ENCODE measurements at places on chromosomes 4 and X. TPM values are rescaled to one million over a fixed set of nuclear protein-coding genes. Genes with fewer than 3 reads are reported as not detected.

DNA sequence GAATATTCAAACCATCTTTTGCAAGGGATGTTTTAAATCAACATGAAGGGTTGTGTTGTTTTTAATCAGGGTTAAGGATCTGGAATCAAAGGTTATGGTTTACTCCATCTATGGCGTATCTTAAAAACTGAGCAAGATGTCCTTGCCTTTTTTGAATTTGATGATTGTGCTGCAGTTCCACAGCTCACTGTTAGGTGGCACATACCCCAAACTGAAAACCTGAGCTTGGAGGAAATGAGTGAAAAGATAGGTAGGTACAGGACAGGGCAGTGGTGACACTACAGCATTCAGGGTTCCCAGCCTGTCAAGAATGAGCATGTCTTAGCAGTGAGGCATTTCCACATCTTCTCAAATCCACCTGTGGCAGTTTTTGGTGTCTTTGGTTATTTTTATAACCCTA, 13.1 kb upstream of the EOLA1 start:
- no peaks in the 10 kb centered on the region for H3K4me1 ChIP-seq
- no peak overlapping the region for H3K4me3 ChIP-seq
- no peak overlapping the region for H3K27ac ChIP-seq
- H3K27me3 ChIP-seq: no peaks in the 10 kb centered on the region

GRCh38 chrX:84710611-84711010, 208.4 kb upstream of the HDX start:
- H3K27me3 ChIP-seq: no peaks in the 10 kb centered on the region
- H3K4me1 ChIP-seq: peaks cover 5% of the 10 kb centered on the region
- no peak overlapping the region for H3K27ac ChIP-seq
- no peak overlapping the region for H3K4me3 ChIP-seq

DNA sequence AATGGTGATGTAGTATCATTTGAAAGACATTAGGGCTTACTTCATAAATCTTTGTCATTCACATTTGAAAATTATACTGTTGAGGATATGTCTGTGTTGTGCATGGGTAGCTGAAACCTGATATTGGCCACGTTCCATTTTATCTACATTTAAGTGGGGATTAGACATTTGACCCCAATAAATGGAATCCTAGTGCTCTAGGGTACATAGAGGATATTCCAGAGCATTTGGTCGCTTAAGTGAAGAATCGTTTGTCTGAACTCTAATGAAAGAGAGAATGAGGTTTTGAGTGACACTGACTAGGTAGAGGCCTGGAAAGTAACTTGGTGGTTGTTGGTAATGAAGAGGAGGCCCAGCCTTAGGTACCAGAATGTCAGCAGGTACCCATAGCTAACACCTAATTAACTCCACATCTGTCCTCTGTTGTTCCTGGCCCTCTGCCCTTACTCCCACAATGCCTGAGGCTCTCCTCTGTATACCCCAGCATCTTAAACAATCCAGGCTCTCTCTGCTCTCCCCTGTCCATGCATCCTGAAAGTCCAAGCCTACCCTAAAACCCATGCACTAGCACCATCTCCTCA, 299.5 kb upstream of the KLF3 start:
- DNase-seq: no peak
- H3K27ac ChIP-seq: no peak overlapping the region
- H3K4me3 ChIP-seq: no peak overlapping the region
- H3K27me3 ChIP-seq: no peaks in the 10 kb centered on the region
- no peaks in the 10 kb centered on the region for H3K36me3 ChIP-seq

DNA sequence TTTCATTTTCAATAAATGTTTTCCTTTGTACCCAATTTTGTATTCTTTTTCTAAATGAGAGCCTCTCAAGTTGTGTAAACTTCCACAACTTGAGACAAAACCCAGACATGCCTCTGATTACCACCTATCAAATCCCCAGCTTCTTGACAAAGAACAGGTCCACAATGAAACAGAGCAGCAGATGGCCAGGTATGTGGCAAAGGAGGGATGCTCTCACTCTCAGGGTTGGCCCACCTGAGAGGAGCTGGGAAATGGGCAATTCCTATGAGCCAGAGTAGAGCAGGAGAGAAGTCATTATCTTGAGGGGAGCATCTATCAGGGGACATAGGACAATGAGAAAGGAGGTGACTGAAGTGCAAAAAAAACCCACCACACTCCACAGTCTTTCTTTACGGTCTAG, 273.5 kb upstream of the FAM241A start:
- no peak for DNase-seq
- no peaks in the 10 kb centered on the region for H3K36me3 ChIP-seq
- H3K27ac ChIP-seq: no peak overlapping the region

TAF7L gene
- not detected for total RNA-seq

CCDC149 gene
- total RNA-seq: 5.8 TPM

DNA sequence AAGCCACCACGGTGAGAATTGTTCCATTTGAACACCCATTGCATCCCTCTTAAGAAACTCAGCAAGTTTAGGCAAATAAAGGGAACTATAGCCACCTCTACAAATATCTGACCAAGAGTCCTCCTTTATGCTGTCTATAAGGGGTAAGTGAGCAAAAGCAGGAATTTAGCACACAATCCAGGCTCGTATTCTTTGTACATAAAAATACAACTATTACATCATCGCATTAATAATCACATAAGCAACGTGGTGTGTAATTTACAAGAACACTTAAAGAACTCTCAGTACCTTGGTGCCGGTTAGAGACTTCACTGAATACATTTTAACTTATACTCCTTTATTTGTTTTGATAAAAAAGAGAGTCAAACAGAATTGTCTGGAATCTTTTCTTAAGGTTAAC, 38.8 kb downstream of the PALLD start:
- no peak for DNase-seq
- H3K4me3 ChIP-seq: no peak overlapping the region
- H3K27ac ChIP-seq: no peak overlapping the region
- H3K4me1 ChIP-seq: no peaks in the 10 kb centered on the region
- H3K27me3 ChIP-seq: no peaks in the 10 kb centered on the region

DNA sequence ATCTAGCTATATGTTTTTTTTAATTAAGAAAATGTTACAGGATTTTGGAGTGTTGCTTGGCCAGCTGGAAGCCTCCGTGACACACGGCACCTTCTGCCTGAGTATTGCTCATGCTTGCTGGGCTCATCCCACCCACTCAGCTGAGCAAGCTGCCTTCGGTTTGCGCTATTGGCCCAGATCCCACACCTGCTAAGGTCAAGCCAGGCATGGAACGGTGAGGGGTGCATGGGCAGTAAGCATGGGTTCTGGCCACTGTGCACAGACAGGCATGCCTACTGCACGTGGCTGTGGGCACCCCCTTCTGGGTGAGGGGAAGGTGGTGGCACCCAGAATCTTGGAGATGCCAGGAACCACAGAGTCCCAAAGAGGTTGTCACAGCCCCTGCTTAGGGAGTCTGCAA, 1178.4 kb upstream of the PCDH7 start:
- no peaks in the 10 kb centered on the region for H3K4me1 ChIP-seq
- no peak overlapping the region for H3K4me3 ChIP-seq

GRCh38 chrX:118679290-118679689, 48.1 kb upstream of the IL13RA1 start:
- H3K4me3 ChIP-seq: no peak overlapping the region
- no peaks in the 10 kb centered on the region for H3K4me1 ChIP-seq
- H3K36me3 ChIP-seq: no peaks in the 10 kb centered on the region
- H3K27me3 ChIP-seq: no peaks in the 10 kb centered on the region
- no peak for DNase-seq

GRCh38 chr4:151035911-151036310, 20.8 kb upstream of the LRBA start:
- H3K4me1 ChIP-seq: peaks cover 3% of the 10 kb centered on the region
- H3K36me3 ChIP-seq: no peaks in the 10 kb centered on the region
- DNase-seq: no peak

GRCh38 chr4:56410247-56411062, 23.2 kb upstream of the AASDH start:
- no peak overlapping the region for H3K4me3 ChIP-seq
- no peak for DNase-seq
- H3K4me1 ChIP-seq: no peaks in the 10 kb centered on the region
- peaks cover 17% of the 10 kb centered on the region for H3K36me3 ChIP-seq

DNA sequence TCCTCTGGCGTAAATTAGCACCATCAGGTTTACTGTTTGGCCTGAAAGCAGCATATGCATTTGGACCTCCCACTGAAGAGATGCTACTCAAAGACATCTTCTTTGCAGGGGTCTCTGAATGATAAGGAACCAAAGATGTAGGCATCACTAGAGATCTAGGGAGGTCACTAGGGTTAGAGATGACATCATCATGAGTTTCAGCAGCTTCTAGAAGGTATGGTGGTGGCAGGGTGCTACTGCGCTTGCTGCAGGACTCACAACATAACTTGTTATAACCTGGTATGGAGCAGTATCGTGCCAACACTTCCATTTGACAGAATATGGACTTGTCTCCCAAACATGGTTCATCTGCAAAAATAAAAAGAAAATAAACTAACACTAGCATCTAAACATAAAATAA, 251.6 kb downstream of the NPFFR2 start:
- H3K27ac ChIP-seq: no peak overlapping the region
- DNase-seq: no peak
- no peak overlapping the region for H3K4me3 ChIP-seq
- H3K27me3 ChIP-seq: no peaks in the 10 kb centered on the region
- no peaks in the 10 kb centered on the region for H3K4me1 ChIP-seq

GRCh38 chr4:153004081-153004850, 68.1 kb downstream of the FHDC1 start:
- H3K27ac ChIP-seq: no peak overlapping the region
- H3K27me3 ChIP-seq: no peaks in the 10 kb centered on the region
- H3K36me3 ChIP-seq: no peaks in the 10 kb centered on the region
- DNase-seq: no peak
- no peak overlapping the region for H3K4me3 ChIP-seq

- peak overlapping the region; percentile 87 for H3K27ac ChIP-seq
- peak; percentile 94 for DNase-seq
- H3K4me3 ChIP-seq: peak overlapping the region; percentile 32
- peaks cover 7% of the 10 kb centered on the region for H3K4me1 ChIP-seq
- peaks cover 40% of the 10 kb centered on the region for H3K36me3 ChIP-seq
- H3K27me3 ChIP-seq: no peaks in the 10 kb centered on the region
Measured at GRCh38 chrX:49039598-49040375, 3.4 kb downstream of the TFE3 start.

NEUROG2 gene
- not detected for total RNA-seq

PLAC8 gene
- 0.80 TPM for total RNA-seq

DNA sequence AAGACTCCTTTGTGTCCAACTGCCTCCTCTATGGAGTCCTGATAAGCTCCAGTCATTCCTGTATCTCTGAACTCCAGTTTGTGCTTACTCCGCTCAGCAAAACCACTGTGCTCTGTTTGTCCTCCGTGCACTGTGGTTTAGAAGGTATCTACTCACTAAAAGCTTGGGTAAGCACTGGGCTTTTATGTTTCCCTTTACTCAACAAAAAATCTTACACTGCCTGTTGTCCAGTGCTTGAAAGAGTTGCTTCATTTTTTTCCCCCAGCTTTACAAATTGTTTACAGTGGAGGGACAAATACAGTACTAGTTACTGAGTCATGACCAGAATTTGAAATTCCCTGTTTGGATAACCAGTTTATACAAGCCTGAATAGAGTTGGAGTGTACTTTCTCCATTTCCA, 545.3 kb upstream of the FAT1 start:
- no peaks in the 10 kb centered on the region for H3K4me1 ChIP-seq
- no peaks in the 10 kb centered on the region for H3K36me3 ChIP-seq
- no peaks in the 10 kb centered on the region for H3K27me3 ChIP-seq
- H3K4me3 ChIP-seq: no peak overlapping the region
- DNase-seq: no peak

RHOXF2 gene
- not detected for total RNA-seq

DNA sequence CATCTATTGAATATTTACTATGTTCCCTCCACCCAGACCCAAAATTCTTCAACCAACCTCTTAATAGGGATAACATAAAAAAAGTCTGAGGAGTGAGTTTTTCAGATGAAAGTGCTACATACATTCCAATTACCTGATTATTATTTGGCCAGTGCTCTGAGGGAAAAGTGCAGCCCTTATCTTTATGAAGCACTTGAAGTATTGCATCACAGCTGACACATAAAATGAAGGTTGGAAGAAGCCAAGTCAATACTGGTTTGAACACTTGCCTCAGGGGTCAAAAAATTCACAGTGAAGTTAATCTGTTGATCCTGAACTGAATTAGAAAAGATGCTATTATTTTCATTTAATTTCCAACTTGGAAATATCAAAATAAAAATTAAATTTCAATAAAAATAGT, 498.9 kb downstream of the INPP4B start:
- H3K4me1 ChIP-seq: no peaks in the 10 kb centered on the region
- H3K27me3 ChIP-seq: no peaks in the 10 kb centered on the region
- DNase-seq: no peak
- no peak overlapping the region for H3K27ac ChIP-seq
- H3K36me3 ChIP-seq: no peaks in the 10 kb centered on the region
- no peak overlapping the region for H3K4me3 ChIP-seq

GRCh38 chr4:82903737-82904136, 3.2 kb downstream of the THAP9 start:
- H3K27ac ChIP-seq: no peak overlapping the region
- H3K27me3 ChIP-seq: no peaks in the 10 kb centered on the region
- no peak overlapping the region for H3K4me3 ChIP-seq
- no peak for DNase-seq

RASSF6 gene
- 0.28 TPM for total RNA-seq

- H3K4me3 ChIP-seq: no peak overlapping the region
- DNase-seq: no peak
- no peaks in the 10 kb centered on the region for H3K4me1 ChIP-seq
- H3K27me3 ChIP-seq: no peaks in the 10 kb centered on the region
- no peaks in the 10 kb centered on the region for H3K36me3 ChIP-seq
- no peak overlapping the region for H3K27ac ChIP-seq
Measured at GRCh38 chrX:71632923-71633657, 14.8 kb upstream of the CXCR3 start.

TEX13C gene
- 0.09 TPM for total RNA-seq

KLKB1 gene
- total RNA-seq: 20.9 TPM

- peaks cover 4% of the 10 kb centered on the region for H3K4me1 ChIP-seq
- H3K36me3 ChIP-seq: no peaks in the 10 kb centered on the region
- H3K4me3 ChIP-seq: no peak overlapping the region
- DNase-seq: no peak
Measured at GRCh38 chr4:26174027-26174426, 146.8 kb upstream of the RBPJ start.

PCGF3 gene
- total RNA-seq: 49.7 TPM

DNA sequence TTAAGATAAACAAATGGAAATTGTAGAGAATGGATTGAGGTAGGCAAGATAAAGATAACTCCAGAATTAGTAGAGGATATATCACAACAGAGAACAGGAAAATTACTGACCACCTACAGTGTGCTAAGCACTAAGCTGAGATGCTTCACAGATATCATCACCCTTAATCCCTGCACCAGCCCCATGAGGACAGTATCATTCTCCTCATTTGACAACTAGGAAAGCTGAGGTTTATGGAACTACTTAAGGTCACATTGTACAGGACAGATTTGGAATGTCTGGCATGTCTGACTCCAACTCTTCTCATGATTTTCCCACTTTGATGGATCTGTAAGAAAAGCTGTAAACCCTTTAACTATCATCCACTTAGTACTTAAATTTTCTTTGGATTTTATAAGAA, 95.5 kb downstream of the CASK start:
- H3K4me3 ChIP-seq: no peak overlapping the region
- no peaks in the 10 kb centered on the region for H3K27me3 ChIP-seq
- no peak for DNase-seq
- no peak overlapping the region for H3K27ac ChIP-seq

SLC34A2 gene
- 3.4 TPM for total RNA-seq

- H3K27ac ChIP-seq: no peak overlapping the region
- H3K4me1 ChIP-seq: no peaks in the 10 kb centered on the region
- no peaks in the 10 kb centered on the region for H3K36me3 ChIP-seq
- H3K27me3 ChIP-seq: no peaks in the 10 kb centered on the region
- no peak for DNase-seq
Measured at GRCh38 chr4:73718375-73719373, 21.7 kb upstream of the CXCL8 start.
